ENCODE measurements at places on chromosomes 7 and 10.

DNA sequence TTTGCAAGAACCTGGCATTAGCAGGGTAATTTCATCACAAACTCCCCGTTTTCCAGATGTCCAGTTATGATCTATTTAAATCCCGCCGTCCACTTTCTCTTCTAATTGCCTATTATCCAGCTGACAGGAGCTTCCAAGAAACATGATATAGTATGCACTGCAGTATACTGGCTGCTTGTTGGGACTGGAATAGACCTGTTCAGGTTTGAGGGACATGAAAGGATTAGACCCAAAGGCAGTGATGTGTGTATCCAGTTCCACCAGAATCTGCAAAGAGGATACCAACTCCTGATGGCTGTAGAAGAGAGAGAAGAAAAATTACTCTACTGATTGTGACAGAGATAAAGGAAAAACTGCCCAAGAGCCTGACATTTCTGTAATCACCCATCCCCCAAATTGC lies 8.9 kb downstream of the MSS51 start:
- no peak for DNase-seq

DNA sequence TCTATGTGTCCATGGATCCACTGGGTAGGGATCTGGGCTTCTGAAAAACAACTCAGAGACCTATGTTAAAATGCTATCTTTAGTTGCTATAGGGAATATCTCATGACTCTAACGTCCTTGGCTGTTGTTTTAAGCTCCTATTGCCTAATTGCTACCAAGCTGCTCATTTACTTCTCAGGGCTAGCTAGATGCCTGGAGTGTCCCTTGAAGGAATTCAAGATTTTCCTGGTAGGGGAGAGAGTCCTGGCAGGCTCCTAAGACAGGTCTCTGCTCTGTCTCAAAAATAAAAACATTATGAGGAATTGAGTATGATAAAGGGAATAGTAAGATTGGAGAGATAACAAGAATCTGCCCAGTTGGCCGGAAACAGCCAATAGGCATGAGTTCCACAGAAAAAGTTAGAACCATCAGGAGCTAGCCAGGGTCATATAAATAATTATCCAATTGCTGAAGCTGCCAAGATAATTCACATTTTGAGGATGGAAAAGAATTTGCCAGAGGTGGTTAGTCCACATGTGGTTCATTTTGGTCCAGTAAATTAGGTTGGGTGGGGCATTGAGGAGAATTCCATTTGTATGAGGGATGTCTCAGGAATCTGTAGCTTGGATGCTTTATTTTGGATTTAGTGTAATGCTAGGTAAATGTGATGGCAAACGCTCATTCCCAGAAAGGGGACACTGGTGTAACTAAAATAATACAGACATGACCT lies 362.7 kb upstream of the VSTM2A start:
- no peak for DNase-seq

DNA sequence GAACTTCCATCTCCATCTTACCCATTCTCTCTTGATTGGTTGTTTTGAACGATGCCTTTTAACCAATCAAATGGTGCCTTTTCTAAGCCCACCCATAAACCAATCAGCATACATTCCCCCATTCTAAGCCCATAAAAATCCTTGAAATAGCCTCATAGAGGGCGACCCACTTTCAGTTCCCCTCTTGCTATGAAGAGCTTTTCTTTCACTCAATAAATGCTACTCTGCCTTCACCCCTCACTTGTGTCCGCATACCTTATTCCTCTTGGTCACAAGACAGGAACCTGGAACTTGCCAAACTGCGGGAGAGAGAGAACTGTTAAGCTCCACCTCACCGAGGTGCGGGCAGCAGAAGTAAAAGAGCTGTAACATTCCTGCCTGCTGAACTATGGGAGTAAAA lies 1602.0 kb upstream of the LRRTM3 start:
- DNase-seq: no peak

DNA sequence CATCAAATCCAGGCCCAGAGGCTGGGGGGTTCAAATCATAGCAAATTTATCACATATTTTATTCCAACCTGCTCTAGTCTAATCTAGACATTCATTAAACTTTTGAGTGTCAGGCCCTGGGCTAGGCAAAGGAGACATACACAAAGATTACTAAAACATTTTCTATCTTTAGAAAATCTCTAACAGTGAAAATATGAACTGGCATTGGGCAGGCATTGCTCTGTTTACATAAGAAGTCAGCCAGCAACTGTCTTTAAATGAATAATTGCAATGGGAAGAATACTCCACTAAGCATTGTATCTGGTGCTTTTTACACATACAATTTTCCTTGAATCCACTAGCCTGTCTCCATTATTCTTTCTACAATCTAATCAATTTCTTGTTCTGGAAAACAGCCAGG lies 222.5 kb upstream of the LRRN3 start:
- DNase-seq: peak; percentile 14

DNA sequence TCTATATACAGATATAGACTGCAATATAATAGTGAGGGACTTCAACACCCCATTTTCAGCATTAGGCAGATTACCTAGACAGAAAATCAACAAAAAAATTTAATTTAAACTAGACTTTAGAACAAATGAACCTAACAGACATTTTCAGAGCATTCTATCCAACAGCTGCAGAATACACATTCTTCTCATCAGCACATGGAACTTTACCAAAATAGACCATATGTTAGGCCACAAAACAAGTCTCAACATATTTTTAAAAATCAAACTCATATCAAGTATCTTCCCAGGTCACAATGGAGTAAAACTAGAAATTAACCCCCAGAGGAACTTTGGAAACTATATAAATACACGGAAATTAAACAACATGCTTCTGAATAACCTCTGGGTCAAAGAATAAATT lies 169.6 kb downstream of the MTERF1 start:
- peak; percentile 36 for DNase-seq

DNA sequence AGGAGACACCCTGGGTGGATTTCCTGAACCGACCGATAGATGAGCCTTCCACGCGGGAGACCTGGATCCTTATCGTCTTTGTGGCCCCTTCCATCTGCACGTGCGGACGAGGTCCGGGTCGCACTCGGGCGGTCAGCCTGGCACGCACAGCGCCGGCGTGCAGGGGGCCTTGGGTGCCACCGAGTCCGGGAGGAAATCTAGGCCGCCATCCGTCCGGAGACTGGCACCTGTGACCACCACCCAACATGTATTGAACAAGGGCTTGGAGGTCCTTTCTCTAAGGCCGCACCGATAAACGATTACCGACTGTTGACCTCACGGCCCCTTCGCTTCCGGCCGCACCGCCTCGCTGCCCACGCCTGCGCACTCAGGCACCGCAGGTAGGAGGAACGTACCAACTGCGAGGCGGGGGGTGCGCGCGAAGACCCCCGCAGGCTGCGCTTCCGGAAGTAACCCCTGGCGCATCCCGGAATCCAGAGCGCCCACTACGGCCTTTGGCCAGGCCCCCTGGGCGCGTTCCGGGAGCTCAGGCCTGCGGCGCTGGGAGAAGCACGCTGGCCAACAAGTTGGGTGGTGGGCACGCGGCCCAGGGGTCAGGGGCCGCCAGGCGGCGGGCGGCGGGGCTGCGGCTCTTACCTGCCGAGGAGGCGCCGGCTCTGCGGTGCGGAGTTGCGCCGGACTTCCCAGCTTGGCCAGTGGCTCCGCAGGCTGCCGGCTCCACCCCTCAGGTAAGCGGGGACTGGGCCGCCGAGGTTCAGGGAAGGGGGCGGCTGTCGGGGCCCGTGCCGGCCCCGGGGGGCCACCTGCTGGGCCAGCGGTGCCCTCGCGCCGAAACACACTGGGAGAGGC lies at the start of the genes ACTR3C and LRRC61:
TSS of gene ACTR3C (minus strand) at position 713 of the 849 bp plus-strand sequence. CDS start 28,249 bp downstream, outside the sequence.
TSS of gene LRRC61 (plus strand) at position 523 of the 849 bp plus-strand sequence. CDS start 13,507 bp downstream, outside the sequence.
- peak; percentile 34 for DNase-seq

GRCh38 chr10:99537086-99537988 lies 4.6 kb downstream of the NKX2-3 start:
- DNase-seq: no peak

- DNase-seq: no peak
These were observed 1.2 kb downstream of the CLDN4 start for GRCh38 chr7:73831834-73832651.

- no peak for DNase-seq
These were observed 75.5 kb upstream of the KAT6B start for GRCh38 chr10:74750848-74751274.

DNA sequence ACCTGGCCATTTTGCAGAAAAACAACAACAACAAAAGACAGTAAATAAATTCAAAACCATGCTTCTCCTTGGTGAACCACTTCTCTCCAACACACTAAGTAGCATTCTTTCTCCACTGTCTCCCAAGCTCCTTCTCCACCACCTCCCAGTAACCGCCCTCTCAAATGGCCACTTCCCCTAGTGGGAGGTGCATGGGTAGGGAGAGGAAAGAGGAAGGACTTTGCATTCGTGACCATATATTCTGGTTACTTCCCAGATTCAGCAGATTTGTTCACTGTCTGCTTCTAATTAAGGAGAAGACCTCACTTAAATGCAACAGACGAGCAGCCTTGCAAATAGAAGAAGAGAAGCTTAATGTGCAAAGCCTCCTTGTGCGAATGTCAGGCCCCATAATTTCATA lies 166.8 kb downstream of the SORCS1 start:
- DNase-seq: no peak

DNA sequence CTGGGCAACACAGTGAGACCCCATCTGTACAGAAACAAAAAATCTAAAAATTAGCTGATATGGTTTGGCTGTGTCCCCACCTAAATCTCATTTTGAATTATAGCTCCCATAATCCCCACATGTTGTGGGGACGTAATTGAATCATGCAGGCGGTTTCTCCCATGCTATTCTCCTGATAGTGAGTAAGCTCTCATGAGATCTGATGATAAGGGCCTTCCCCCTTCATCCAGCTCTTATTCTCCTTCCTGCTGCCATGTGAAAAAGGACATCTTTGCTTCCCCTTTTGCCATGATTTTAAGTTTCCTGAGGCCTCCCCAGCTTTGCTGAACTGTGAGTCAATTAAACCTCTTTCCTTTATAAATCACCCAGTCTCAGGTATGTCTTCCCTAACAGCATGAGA lies 136.5 kb downstream of the SFMBT2 start:
- no peak for DNase-seq

GRCh38 chr7:43648473-43649406 lies 65.8 kb downstream of the STK17A start:
- no peak for DNase-seq

Data from NCI-H446 treated with DMSO at 0.1 percent for 48 hours (cell line).